Iris pigment epithelial cell (primary cell): ENCODE measurements at places on chromosomes 3 and 15.
A peak's percentile ranks its signal among the peaks of the same experiment; 100 is the strongest.

DNA sequence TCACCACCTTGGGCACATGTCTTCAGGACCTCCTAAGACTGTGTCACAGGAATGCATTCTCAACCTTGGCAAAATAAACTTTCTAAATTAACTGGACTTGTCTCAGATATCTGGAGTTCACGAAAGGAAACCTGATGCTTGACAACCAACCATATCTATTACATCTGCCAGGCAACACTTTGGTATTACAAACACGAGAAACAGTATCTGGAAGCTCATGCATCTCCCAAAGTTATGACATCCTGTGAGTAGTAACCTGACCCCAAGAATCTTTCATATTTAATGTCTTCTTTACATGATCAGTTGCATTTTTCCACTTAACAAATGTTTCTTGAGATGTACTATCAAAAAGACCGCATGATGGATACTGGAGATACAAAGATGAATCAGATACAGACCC lies 465.3 kb upstream of the AGTR1 start:
- DNase-seq: peak; percentile 49

GRCh38 chr3:16498130-16498890 lies 15.2 kb downstream of the RFTN1 start:
- no peak for DNase-seq

GRCh38 chr3:196842567-196843434 lies 24.9 kb upstream of the SENP5 start:
- no peak for DNase-seq

DNA sequence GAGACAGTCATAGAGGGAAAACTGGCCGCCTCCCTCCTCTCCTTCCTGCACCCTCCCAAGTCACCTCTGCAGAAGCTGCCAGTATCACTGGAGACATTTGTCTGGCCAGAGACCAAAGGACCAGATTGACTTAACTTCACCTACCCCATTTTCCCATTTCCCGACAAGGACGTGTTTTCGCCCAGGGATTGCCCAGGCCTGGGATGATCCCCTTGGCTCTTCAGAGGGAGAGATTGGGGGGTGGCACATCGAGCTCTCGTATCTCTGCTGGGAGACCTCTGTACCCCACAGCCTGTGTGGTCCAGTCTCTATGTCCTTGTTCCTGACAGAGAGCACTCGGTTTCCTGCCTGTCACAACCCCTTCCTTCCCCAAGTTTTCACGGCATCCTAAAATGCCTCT lies 31.4 kb downstream of the RGMA start:
- DNase-seq: no peak

GRCh38 chr3:192207651-192208050 lies 519.7 kb downstream of the FGF12 start:
- no peak for DNase-seq

DNA sequence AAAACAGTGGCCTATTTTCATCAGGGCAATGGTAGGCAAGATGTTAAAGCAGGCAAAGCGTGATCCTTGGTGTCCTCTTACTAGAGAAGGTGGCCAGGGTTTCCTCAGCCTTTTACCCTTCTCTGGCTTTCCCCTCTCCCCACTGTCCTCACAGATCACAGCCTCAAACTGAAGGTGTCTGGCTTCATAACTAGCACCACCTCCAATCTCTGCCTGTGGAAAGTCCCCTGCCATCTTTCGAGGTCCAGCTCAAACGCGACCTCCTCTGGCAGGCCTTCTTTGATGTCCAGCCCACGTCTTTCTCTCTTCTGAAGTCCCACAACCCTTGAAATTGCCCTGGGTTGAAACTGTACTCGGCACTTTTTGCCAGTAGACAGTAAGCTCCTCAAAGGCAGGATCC lies 35.9 kb downstream of the CYP19A1 start:
- DNase-seq: no peak
